Stimulated activated CD8-positive, alpha-beta memory T cell treated with anti-CD3 and anti-CD28 coated beads, Interleukin-7, amount 100 ng/mL, for 1 hour (primary cell): ENCODE measurements at places on chromosomes 1 and 21.

DNA sequence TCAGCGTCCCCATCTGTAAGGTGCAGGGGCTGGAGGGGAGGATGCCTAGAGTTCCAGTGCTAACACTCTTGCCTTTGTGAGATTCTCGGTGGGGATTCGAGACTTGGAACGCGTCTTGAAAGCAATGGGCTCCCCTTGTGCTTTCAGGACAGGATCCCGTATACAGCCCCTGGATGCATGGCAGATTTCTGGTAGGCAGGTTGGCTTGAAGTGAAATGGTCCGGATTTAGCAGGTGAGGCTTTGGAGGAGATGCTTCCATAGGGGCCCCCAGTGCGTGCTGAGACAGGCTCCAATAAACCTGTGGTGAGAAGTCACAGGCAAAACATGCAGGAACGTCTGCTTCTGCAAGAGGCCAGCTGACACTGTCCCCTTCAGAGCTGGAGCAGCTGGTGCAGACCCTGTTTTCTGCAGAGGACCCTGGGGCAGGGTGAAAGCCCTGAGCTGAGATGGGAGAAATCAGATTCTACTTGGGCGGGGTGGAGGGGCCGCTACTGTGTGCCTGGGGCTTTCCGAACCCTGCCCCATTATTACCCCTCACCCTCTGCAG is 270.4 kb downstream of the PTPRU start:
- DNase-seq = no peak

DNA sequence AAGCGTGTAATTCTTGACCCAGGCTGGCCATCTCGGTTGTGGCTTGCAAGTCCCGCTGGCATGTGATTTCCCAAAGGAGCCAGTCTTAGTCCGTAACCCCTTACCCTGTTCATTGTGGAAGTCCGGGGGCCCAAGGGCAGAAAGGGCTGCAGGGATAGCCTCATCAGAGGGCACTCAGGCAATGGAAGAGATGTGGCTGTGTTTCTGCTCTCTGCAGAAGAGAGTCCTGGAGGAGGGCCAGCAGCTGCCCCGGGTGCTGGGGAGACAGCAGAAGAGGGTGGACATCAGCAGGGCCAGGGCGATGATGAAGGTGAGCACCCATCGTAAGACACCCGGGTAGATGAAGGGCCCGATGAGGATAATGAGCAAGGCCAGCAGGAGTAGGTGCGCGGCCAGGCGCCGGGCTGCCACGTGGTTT is 830 bp downstream of the RNF186 start:
- no peak for DNase-seq

DNA sequence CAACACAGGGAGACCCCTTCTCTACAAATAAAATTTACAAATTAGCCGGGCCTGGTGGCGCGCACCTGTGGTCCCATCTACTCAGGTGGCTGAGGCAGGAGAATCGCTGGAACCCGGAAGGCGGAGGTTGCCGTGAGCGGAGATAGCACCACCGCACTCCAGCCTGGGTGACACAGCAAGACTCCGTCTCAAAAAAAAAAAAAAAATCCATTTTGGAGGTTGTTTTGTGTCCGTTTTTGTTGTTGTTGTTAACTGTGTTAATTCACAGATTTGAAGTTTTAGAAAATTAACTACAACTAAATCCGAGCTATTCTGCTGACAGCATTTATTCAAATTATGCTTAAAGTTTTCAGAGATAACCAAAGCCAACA is 618 bp downstream of the CLCC1 start:
- DNase-seq = no peak

- no peak for DNase-seq
These were observed 139.2 kb downstream of the PTPRC start for GRCh38 chr1:198778049-198778448.

GRCh38 chr1:225257081-225257480 is 170.8 kb downstream of the LBR start:
- DNase-seq = no peak

DNA sequence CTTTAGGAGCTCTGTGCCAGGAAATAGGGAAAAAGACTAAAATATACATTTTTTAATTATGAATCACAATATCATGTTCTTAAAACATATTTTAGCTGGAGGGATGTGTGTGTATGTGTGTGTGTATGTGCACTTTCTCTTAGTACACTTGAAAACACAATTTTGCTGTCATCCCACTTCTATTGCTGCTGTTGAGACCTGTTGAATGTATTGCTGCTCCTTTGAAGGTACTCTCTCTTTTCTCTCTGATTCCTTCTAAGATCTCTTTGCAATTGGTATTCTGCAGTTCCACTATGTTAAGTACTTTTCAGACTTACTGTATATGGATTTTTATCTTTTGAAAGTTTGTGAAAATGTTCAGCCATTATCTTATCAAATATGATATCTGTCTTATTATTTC is 43.5 kb upstream of the COG2 start:
- DNase-seq = no peak

DNA sequence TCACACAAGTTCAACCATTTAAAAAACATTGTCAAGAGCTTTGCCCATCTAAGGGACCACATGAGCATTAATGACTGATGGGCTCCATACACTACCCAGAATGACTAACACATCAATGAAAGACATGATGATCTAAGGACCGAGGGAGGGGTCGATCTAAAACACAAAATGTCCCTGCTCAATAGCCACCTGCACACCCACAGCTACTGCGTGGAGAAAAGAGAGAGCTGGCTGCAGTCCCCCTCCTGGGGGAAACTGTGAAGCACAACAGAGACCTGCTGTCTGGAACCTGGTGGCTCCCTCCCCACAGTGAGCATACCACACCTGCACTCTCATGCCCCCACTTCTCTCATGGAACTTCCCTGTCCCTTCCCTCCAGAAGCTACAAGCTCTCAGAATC is 130.1 kb upstream of the ERG start:
- no peak for DNase-seq

DNA sequence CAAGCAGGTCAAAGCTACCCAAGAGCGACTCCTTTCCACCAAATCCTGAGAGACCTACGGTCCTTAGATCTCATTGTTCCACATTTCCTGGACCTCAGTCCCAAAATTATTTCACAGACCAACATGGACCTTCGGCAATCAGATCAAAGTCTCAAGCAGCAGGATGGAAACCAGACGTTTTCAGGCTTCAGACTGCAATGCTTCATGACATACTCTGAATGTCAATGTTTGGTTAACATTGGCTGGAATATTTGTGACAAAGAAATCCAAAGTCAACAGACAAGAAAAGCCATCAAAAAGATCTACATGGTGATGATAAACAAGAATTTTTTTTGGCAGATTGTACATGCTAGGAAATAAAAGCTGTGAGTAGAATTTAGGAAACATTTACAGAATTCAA is 1057.3 kb downstream of the ADGRL2 start:
- DNase-seq = no peak

- no peak for DNase-seq
These were observed 268.8 kb upstream of the NR5A2 start for GRCh38 chr1:199758626-199759255.

DNA sequence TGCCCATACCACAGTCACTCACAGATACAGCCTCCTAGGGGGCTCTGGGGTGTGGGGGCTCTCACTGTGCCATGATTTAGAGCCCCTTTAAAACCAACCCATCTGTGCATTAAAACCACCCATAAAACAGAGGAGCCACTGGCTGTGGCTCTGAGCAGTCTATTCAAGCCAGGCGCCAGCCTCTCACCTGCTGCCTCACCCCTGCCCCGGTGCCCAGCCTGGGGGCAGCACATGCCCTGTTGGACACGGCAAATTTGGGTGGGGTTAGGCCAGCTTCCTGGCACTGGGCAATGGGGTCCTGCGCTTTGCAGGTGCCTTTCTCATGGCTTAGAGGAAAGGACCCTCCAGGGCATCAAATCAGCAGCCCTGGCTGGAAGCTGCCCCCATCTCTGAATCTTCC is 73.1 kb downstream of the CASZ1 start:
- no peak for DNase-seq

GRCh38 chr1:22533244-22533895 is 29.9 kb upstream of the EPHA8 start:
- no peak for DNase-seq

DNA sequence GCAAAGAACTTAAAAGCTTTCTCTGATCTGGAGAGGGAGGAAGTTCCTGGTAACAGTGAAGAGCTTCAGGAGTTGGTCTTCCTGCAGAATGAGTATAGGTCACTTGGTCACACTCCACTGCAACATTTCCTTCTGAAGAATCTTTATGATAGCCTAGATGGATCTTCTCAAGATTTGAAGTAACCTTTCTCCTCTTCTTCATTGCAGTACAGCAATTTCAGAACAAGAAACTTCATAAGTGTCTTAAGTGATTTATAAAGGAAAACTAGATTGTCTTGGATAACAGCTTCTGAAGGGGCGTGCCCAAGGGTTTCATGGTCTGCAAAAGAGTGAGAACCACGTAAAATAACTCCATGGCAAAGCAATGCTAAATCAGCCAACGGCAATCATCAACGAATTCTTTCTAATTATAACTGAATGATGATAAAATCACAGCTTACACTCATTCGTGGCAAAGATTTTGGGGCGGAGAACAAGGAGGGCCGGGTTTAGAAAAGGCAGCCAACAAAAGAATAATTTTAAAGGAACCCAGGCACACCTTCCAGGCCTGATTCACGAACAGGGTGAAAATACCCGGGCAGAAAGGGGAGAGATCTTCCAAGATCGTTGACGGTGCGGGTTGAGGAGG is 53.9 kb upstream of the ASPM start:
- no peak for DNase-seq

DNA sequence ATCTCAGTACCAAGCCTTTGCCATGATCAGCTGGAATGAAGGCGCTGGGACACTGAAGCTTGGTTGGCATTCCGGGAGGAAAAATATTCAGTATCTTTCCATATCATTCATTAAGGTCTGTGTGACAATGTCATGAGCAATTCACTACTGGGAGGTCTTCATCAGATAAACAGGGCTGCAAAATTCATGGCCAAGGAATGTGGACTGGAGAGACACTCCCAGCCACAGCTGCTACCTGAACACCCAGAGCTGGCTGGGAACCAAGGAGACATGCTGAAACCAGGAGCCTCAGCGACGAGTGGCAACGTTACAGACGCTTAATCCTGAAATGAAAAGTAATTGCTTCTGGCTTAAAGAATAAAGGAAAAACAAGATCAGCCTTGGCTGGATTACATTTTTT is 30.6 kb upstream of the DDAH1 start:
- DNase-seq = no peak

DNA sequence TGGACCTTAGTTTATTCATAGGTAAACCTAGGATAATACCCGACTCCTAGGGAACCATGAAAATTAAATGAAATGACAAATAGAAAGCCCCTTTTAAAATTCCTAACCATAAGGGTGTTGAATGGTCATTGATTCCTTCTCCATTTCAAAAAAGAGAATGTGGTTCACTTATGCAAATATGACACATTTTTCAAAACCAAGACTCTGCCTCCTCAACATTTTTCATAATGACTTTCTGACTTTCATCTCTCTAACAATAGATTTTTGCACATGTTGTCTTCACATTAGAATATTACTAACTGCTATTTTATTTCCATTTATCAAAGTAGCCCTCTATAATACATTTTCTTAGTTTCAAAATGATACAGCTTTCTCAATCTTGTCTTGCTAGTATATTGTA is 169.1 kb downstream of the NTNG1 start:
- no peak for DNase-seq

GRCh38 chr21:36028127-36029069 is 31.9 kb downstream of the SETD4 start:
- peak; percentile 47 for DNase-seq

DNA sequence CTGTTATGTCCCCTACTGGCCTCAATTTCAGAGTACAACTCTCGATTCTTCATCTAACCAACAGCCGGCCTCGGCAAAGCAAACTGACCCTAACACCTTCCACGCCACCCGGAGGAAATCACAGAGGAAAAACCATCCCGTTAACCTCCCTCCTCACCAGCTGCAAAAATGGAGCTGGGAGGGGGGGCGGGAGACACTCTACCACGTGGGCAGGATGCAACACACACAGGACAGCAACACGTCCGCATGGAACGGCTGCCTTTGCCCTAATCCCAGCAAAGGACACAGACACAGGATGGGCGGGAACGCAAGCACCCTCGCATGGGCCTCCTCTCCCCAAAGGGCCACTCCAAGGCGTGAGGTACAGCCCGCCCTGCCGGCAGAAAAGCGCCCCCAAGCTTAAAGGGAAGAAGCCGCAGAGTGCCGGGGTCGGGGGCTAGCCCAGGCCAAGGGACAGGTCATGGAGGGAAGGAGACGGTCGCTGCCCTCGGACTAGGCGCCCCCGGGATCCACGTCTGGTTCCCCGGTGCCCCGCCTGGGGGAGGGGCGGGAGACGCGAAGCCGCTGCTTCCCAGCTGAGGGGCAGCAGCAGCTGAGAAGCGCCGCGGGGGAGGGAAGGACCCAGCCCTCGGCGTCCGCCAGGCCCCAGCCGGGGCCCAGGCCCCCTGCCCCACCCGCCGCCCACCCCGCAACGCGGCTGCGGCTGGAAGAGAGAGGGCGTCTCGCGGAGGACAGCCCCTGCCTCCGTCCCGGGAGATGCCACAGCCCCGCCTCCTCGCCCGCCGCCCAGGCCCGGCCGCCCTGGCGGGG is 590 bp downstream of the FOXJ3 start:
- no peak for DNase-seq

- no peak for DNase-seq
These were observed 68.8 kb upstream of the LYST start for GRCh38 chr1:235935235-235936225.

- no peak for DNase-seq
These were observed 684 bp downstream of the ZBTB8B start for GRCh38 chr1:32465578-32465933.

DNA sequence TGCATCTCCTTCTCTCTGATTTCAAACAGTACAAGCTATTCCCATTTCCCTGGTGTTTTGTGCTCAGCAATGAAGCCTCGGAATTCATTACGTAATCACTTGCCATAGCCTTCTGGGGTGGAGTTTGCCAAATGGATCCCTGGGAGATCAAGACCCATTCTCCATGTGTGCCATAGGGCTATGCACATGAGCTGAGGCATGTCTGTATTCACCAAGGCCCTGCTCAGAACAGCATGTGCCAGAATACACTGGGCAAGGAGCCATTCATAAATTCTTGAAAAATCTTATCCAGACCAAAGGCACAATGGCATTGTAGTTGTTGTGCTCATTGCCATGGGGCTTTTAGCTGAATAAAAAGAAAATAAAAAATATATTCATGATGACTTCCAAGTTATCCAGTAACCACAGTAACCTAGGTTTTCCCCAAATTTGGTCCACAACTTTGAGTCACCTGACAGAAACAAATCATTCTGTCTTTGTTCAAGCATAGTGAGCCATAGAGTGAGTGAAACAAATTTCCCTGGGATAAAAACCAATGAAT is 53.0 kb downstream of the CRB1 start:
- no peak for DNase-seq
